Activated CD8-positive, alpha-beta T cell treated with anti-CD3 and anti-CD28 coated beads, Interleukin-2, amount 10 ng/mL, durations not matched to agents 7 days and 5 days (primary cell): ENCODE measurements at places on chromosomes 5 and 9.
A peak's percentile ranks its signal among the peaks of the same experiment; 100 is the strongest.

DNA sequence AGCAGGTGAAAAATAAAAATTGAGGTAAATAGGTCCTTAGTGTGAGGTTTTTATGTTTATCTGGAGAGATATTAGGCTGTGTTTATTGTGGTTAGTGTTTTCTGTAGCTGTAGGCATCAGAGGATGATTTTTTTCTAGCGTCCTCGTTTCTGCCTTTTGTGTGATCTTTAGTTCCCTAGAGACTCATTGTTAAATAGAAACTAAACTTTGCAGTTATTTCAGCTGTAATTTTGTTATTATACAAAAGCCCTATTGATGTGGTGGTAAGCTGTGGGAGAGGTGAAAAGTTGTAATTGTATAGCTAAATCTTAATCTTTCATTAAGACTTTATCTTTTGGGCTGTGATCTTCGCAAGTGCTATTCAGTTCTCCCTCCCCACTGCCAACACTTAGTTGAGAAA lies 340.3 kb downstream of the CYLC2 start:
- no peaks in the 10 kb centered on the region for H3K27me3 ChIP-seq
- DNase-seq: no peak
- H3K4me3 ChIP-seq: no peak overlapping the region
- no peaks in the 10 kb centered on the region for H3K36me3 ChIP-seq

DNA sequence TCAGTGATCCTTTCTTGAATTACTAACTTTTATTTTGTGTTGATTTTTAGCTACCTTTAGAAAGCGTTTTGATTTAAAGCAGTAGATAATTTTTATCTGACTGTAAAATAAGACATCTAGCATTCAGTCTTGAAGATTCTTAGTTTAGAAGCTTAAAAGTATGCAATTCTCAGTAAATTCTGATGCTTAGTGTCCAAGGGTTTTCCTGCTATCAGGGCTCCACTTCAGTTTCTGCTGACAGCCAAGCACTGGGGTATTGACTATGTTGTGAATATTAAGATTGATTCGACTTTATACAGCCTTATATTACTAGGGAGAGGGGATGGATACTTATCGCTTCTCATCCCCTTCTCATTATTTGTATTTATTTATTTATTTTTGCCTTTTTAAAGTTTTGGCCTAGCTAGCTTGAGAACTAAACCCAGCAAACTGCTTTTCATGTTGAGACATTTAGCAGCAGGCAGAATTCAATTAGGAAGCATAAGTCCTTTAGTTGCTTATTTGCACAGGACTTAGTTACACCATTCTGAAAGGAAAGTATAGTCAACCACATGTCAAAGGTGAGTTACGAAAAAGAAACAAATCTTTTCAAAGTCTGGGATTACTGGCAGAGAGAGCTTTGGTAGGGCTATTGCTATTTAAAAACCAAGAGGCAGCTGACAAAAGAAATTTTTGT lies 2.9 kb downstream of the PBX3 start:
- H3K4me3 ChIP-seq: no peak overlapping the region
- H3K27ac ChIP-seq: no peak overlapping the region
- peaks cover 8% of the 10 kb centered on the region for H3K27me3 ChIP-seq
- no peak for DNase-seq
- H3K4me1 ChIP-seq: peaks cover 37% of the 10 kb centered on the region
- peaks cover 27% of the 10 kb centered on the region for H3K36me3 ChIP-seq

GRCh38 chr9:121499427-121500164 lies at the start of gene GGTA1:
Gene GGTA1 (minus strand): TSS chr9:121499844. CDS start chr9:121467922, 31,922 bp downstream.
- H3K4me1 ChIP-seq: peaks cover 24% of the 10 kb centered on the region
- peak within 1 kb of the TSS; percentile 47 for H3K4me3 ChIP-seq
- peaks cover 57% of the 10 kb centered on the region for H3K27me3 ChIP-seq
- peak; percentile 25 for DNase-seq
- no peak within 1 kb of the TSS for H3K27ac ChIP-seq
- no peaks in the 10 kb centered on the region for H3K36me3 ChIP-seq

DNA sequence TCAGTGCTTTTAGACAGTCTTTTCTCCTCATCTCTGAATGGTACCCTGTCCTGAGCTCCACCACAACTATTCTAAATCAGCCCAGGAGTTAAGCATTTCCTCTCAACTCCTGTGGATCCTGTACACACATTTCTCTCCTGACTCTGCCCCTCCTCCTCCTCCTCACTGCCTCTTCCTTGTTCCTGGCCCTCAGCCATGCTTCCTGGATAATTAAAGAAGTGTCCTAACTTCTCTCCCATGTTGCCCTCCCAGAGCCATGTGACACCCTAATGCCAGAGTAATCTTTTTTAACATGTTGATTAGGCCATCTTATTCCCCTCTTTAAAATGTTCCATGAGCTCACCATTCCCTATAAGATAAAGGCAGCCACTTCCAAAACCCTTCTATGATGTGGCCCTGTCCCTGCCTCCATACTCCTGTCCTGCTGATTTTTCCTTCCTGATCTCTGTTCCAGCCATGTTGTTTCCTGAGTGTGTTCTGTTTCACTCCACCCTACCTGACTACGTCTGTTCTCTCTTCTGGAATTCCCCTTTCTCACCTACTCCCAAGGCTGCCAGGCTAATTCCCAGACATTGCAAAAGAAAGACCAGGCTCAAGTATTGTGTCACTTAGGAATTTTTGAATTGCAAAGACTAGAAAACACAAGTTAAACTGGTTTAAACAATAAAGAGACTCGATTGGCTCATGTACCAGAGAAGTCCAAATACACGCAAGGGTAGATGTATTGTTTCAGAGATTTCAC lies 295.2 kb downstream of the MAST4 start:
- H3K4me1 ChIP-seq: peaks cover 8% of the 10 kb centered on the region
- no peak overlapping the region for H3K4me3 ChIP-seq
- H3K27me3 ChIP-seq: peaks cover 40% of the 10 kb centered on the region
- H3K27ac ChIP-seq: no peak overlapping the region

DNA sequence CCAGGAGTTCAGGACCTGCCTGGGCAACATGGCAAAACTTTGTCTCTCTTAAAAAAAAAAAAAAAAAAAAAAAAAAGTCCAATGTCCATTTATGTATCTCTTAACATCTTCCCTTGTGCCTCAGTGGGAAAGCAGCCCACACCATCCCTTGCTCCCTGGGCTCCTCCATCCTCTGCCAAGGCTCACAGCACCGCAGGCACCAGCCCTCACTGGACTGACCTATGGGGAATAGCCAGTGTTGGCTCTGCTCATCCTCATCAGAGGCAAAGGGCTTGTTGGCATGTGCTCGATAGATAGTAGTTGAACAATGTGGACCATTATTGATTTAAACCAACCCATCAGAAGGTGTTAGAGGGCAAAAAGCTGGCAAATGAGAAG lies 61.8 kb upstream of the LRRTM2 start:
- no peaks in the 10 kb centered on the region for H3K27me3 ChIP-seq
- H3K4me3 ChIP-seq: no peak overlapping the region
- H3K4me1 ChIP-seq: peaks cover 16% of the 10 kb centered on the region

GRCh38 chr5:139492700-139493192 lies 10.2 kb upstream of the STING1 start:
- peak overlapping the region; percentile 20 for H3K27ac ChIP-seq
- no peak for DNase-seq
- peaks cover 28% of the 10 kb centered on the region for H3K4me1 ChIP-seq
- no peak overlapping the region for H3K4me3 ChIP-seq
- no peaks in the 10 kb centered on the region for H3K36me3 ChIP-seq

- no peak overlapping the region for H3K27ac ChIP-seq
- no peak overlapping the region for H3K4me3 ChIP-seq
- H3K36me3 ChIP-seq: no peaks in the 10 kb centered on the region
- DNase-seq: no peak
Observed at GRCh38 chr5:155056644-155057269, 43.2 kb downstream of the KIF4B start.

GRCh38 chr9:22427226-22427880 lies 19.3 kb upstream of the DMRTA1 start:
- H3K36me3 ChIP-seq: no peaks in the 10 kb centered on the region
- H3K27me3 ChIP-seq: peaks cover 2% of the 10 kb centered on the region
- H3K27ac ChIP-seq: no peak overlapping the region
- no peaks in the 10 kb centered on the region for H3K4me1 ChIP-seq

- H3K27me3 ChIP-seq: no peaks in the 10 kb centered on the region
- no peak overlapping the region for H3K4me3 ChIP-seq
- peaks cover 51% of the 10 kb centered on the region for H3K36me3 ChIP-seq
- DNase-seq: no peak
- no peaks in the 10 kb centered on the region for H3K4me1 ChIP-seq
- no peak overlapping the region for H3K27ac ChIP-seq
Observed at GRCh38 chr9:71721855-71722254, 46.5 kb downstream of the CEMIP2 start.

DNA sequence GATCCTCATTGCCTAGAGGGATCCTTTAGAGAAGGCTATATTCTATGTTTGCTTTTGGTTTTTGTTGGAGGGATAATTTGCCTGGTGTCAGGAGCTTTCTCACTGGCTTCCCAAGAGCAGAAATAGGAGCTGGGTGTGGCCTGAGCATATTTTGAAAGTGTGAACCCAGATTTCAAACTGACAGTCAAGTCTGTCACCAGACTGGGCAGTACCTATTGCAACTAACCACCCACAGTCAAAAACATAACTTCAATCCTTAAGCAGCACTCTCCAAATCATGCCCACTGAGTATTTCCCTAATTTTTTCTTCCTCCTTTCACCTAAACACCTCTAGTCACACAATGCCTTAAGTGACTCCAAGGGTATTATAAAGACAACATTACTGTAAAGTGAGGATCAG lies 278.4 kb downstream of the EBF1 start:
- no peaks in the 10 kb centered on the region for H3K27me3 ChIP-seq
- H3K4me3 ChIP-seq: no peak overlapping the region
- H3K4me1 ChIP-seq: peaks cover 32% of the 10 kb centered on the region
- H3K36me3 ChIP-seq: peaks cover 5% of the 10 kb centered on the region
- no peak overlapping the region for H3K27ac ChIP-seq
- no peak for DNase-seq

- no peaks in the 10 kb centered on the region for H3K27me3 ChIP-seq
- no peaks in the 10 kb centered on the region for H3K36me3 ChIP-seq
- H3K4me3 ChIP-seq: no peak overlapping the region
- DNase-seq: no peak
- H3K4me1 ChIP-seq: no peaks in the 10 kb centered on the region
Observed at GRCh38 chr5:179406031-179406961, 61.0 kb upstream of the ADAMTS2 start.

DNA sequence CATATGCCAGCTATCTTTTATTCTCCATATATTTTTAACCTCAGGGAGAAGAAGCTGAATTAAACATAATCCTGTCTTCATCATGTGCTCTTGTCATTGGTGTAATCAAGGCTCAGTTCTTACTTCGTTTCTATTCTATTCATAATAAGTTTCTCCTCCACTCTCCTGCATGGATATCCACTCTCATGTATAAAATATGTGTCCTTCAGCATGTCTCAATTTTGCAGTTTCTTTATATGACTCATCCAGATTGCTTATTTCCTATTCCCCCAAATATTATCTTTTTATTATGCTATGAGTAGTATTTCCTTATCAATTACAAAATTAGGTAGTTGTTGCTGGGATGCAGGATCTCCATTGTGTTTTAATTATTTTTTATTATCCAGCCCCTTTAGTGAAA lies 643.7 kb upstream of the ACO1 start:
- no peak for DNase-seq
- no peaks in the 10 kb centered on the region for H3K4me1 ChIP-seq
- no peaks in the 10 kb centered on the region for H3K27me3 ChIP-seq
- no peak overlapping the region for H3K4me3 ChIP-seq
- no peak overlapping the region for H3K27ac ChIP-seq

DNA sequence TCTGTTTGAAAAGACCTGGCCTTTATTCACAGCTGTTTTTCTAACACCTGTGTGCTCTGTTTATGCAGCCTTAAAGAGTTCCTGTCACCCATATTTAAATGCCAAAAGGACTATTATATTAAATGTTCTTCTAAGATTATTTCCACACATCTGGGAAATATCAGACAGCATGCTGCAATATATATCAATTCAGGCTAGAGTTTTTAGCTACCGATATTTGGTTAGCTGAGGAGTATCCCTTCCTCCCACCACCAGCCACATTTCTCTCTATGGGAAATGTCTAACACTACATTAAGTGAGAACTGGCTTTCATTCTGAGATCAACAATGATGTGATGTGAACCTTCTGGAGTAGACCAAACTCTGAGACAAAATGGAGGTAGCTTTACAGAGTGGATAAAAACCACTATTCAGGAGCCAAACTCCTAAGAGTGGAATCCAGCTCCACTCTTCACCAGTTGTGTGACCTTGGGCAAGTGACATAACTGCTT lies 509.2 kb downstream of the ZNF608 start:
- H3K27ac ChIP-seq: no peak overlapping the region
- no peaks in the 10 kb centered on the region for H3K27me3 ChIP-seq
- H3K4me1 ChIP-seq: no peaks in the 10 kb centered on the region
- no peak for DNase-seq
- no peak overlapping the region for H3K4me3 ChIP-seq

- no peaks in the 10 kb centered on the region for H3K27me3 ChIP-seq
- H3K4me1 ChIP-seq: no peaks in the 10 kb centered on the region
- no peaks in the 10 kb centered on the region for H3K36me3 ChIP-seq
- no peak overlapping the region for H3K4me3 ChIP-seq
Observed at GRCh38 chr9:79053598-79053997, 518.2 kb upstream of the TLE4 start.

- H3K4me3 ChIP-seq: no peak overlapping the region
- peaks cover 3% of the 10 kb centered on the region for H3K36me3 ChIP-seq
- no peak overlapping the region for H3K27ac ChIP-seq
- H3K4me1 ChIP-seq: peaks cover 40% of the 10 kb centered on the region
- DNase-seq: peak; percentile 37
Observed at GRCh38 chr5:59173578-59173977, 590.7 kb downstream of the RAB3C start.

GRCh38 chr5:116495786-116496357 lies 78.8 kb downstream of the SEMA6A start:
- H3K36me3 ChIP-seq: peaks cover 2% of the 10 kb centered on the region
- no peak overlapping the region for H3K27ac ChIP-seq
- no peak for DNase-seq
- no peak overlapping the region for H3K4me3 ChIP-seq

DNA sequence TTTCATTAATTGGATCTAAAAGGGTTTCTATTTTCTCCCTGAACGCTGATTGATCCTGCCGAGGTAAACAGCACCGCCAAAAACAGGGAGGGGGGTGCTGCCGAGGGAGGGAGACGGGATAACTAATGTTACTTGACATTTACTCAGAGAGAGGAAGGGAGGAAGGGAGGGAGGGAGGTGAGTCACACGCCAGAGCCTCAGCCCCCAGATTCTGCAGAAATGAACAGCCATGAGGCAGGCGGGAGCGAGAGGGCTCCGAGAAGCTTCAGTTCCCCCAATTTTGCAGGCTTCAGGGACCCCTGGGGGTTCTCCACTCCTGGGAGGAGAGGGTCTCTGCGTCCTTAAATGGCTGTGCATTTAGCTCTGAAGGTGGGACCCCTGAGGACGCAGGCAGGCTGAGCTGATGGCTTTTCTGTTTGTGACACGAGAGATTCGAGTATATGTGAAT lies 59.1 kb upstream of the IER5L start:
- peaks cover 64% of the 10 kb centered on the region for H3K4me1 ChIP-seq
- DNase-seq: peak; percentile 64
- peak overlapping the region; percentile 88 for H3K27ac ChIP-seq
- H3K27me3 ChIP-seq: no peaks in the 10 kb centered on the region
- peaks cover 2% of the 10 kb centered on the region for H3K36me3 ChIP-seq

GRCh38 chr5:1919750-1920149 lies 37.0 kb upstream of the IRX4 start:
- H3K27me3 ChIP-seq: no peaks in the 10 kb centered on the region
- no peak overlapping the region for H3K27ac ChIP-seq
- H3K4me3 ChIP-seq: no peak overlapping the region
- no peaks in the 10 kb centered on the region for H3K36me3 ChIP-seq
- no peaks in the 10 kb centered on the region for H3K4me1 ChIP-seq
- DNase-seq: no peak

GRCh38 chr5:26641492-26641891 lies 396.9 kb downstream of the CDH9 start:
- no peaks in the 10 kb centered on the region for H3K4me1 ChIP-seq
- H3K27me3 ChIP-seq: no peaks in the 10 kb centered on the region
- no peak overlapping the region for H3K4me3 ChIP-seq
- DNase-seq: no peak
- H3K27ac ChIP-seq: no peak overlapping the region
- H3K36me3 ChIP-seq: no peaks in the 10 kb centered on the region
